ENCODE measurements at places on chromosomes 12 and 14.

GRCh38 chr12:45660330-45660729 is 69.2 kb upstream of the ARID2 start:
- no peaks in the 10 kb centered on the region for H3K27me3 ChIP-seq
- no peaks in the 10 kb centered on the region for H3K36me3 ChIP-seq
- peak; percentile 9 for DNase-seq
- H3K4me3 ChIP-seq, result no peak overlapping the region
- no peak overlapping the region for H3K27ac ChIP-seq

GRCh38 chr12:28958553-28959195 is 190.4 kb upstream of the FAR2 start:
- H3K4me1 ChIP-seq, result peaks cover 12% of the 10 kb centered on the region
- no peaks in the 10 kb centered on the region for H3K36me3 ChIP-seq
- H3K4me3 ChIP-seq, result no peak overlapping the region
- H3K27me3 ChIP-seq, result no peaks in the 10 kb centered on the region
- DNase-seq, result no peak

GRCh38 chr12:65603438-65604351 is 220.6 kb upstream of the HMGA2 start:
- DNase-seq, result peak; percentile 57
- H3K27me3 ChIP-seq, result no peaks in the 10 kb centered on the region
- peak overlapping the region; percentile 68 for H3K4me3 ChIP-seq
- peaks cover 11% of the 10 kb centered on the region for H3K36me3 ChIP-seq

DNA sequence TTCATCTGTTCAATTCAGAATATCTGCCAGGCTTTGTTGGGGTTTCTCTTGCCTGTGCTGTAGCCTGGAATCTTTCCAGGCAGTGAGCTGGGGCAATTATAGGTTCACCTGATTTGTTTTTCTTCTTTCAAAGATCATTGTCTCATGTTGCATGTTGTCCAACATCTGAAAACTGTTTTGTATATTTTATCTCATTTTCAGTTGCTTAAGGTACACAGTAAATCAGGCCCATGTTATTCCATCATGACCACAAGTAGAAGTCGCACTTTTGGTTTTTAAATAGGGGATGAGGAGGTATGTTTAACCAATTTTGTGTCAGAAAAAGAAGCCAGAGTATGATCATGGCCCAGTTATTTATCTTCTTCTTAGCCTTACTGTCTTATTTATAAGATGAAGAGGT is 24.9 kb upstream of the FUT8 start:
- no peaks in the 10 kb centered on the region for H3K27me3 ChIP-seq
- no peak overlapping the region for H3K27ac ChIP-seq
- H3K4me1 ChIP-seq, result no peaks in the 10 kb centered on the region
- no peaks in the 10 kb centered on the region for H3K36me3 ChIP-seq

DNA sequence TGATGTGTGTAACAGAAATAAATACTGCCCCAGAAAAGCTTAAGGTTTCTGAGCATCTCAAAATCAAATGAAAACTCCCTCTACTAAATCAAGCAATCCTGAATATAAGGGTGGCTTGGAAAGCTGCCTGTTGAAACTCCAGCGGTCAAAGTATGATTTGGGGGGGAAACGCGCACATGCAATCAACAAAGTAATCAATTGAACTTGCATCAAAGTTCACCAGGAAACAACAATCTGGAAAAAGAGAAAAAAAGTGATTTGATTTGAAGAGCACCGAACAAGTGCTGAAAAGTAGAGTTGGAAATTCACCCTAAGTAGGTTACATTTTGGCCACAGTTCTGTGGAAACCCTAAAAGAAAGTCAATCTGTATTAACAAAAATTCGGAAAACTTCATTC is 700 bp downstream of the CNIH1 start:
- DNase-seq, result no peak
- H3K4me3 ChIP-seq, result peak overlapping the region; percentile 78
- H3K36me3 ChIP-seq, result peaks cover 33% of the 10 kb centered on the region

- peaks cover 26% of the 10 kb centered on the region for H3K27me3 ChIP-seq
- peak; percentile 57 for DNase-seq
- H3K4me1 ChIP-seq, result peaks cover 10% of the 10 kb centered on the region
- no peak overlapping the region for H3K4me3 ChIP-seq
- no peaks in the 10 kb centered on the region for H3K36me3 ChIP-seq
Measured at GRCh38 chr12:54891717-54892478, 37.6 kb downstream of the MUCL1 start.

GRCh38 chr12:32761716-32762115 is 6.0 kb upstream of the YARS2 start:
- H3K4me1 ChIP-seq, result peaks cover 2% of the 10 kb centered on the region
- H3K4me3 ChIP-seq, result no peak overlapping the region
- DNase-seq, result no peak
- no peaks in the 10 kb centered on the region for H3K27me3 ChIP-seq
- no peak overlapping the region for H3K27ac ChIP-seq

GRCh38 chr12:85424581-85425348 is 144.7 kb downstream of the ALX1 start:
- H3K27me3 ChIP-seq, result no peaks in the 10 kb centered on the region
- no peaks in the 10 kb centered on the region for H3K36me3 ChIP-seq
- no peak overlapping the region for H3K27ac ChIP-seq
- H3K4me1 ChIP-seq, result no peaks in the 10 kb centered on the region
- H3K4me3 ChIP-seq, result no peak overlapping the region
- peak; percentile 51 for DNase-seq

GRCh38 chr12:115960868-115961802 is 316.4 kb downstream of the MED13L start:
- no peak overlapping the region for H3K4me3 ChIP-seq
- no peaks in the 10 kb centered on the region for H3K27me3 ChIP-seq
- H3K27ac ChIP-seq, result no peak overlapping the region
- peaks cover 6% of the 10 kb centered on the region for H3K36me3 ChIP-seq
- no peaks in the 10 kb centered on the region for H3K4me1 ChIP-seq
- DNase-seq, result no peak

GRCh38 chr14:103072595-103073366 is 11.2 kb upstream of the LBHD2 start:
- H3K36me3 ChIP-seq, result peaks cover 70% of the 10 kb centered on the region
- DNase-seq, result peak; percentile 90
- no peaks in the 10 kb centered on the region for H3K27me3 ChIP-seq
- peak overlapping the region; percentile 96 for H3K27ac ChIP-seq

DNA sequence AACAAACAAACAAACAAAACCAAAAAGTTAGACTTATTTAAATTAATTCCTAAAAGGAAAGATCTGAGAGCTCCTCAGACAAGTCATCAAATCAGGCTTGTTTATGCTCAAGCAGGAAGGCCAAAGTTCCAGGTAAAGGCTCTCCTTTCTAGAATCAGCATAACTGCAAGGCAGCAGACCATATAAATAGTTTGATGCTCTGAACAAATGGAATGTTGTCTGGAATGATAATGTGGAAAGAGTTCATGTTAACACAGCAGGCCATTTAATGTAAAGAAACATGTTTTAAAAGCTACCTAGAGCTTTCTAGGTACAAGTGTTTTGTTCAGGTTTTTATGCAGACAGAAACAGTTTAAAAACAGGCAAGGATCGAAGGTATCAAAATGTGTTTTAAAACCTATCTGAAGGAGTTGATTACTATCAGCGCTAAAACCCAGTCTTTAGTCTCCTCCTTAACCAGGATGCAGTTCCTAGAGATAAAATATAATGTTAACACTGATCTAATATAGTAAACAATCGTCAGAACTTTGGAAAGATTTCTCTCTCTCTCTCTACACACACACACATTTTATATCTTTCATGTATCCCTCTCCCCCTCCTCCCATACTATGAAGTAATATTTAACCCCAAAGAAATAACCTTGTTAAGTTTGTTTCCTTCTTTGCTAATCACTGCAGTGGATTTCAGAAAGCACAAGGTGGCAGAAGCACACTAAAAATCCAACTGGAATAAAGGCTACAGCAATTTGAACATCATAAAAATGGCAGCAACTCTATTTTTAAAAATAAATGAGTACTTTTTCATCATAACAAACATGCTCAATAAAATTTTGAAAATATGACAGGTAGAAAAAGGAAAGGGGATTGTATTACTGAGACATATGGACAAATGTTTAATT is 135.5 kb downstream of the PAWR start:
- H3K4me1 ChIP-seq, result peaks cover 61% of the 10 kb centered on the region
- H3K27ac ChIP-seq, result peak overlapping the region; percentile 59
- peak; percentile 44 for DNase-seq
- H3K4me3 ChIP-seq, result no peak overlapping the region
- no peaks in the 10 kb centered on the region for H3K27me3 ChIP-seq

DNA sequence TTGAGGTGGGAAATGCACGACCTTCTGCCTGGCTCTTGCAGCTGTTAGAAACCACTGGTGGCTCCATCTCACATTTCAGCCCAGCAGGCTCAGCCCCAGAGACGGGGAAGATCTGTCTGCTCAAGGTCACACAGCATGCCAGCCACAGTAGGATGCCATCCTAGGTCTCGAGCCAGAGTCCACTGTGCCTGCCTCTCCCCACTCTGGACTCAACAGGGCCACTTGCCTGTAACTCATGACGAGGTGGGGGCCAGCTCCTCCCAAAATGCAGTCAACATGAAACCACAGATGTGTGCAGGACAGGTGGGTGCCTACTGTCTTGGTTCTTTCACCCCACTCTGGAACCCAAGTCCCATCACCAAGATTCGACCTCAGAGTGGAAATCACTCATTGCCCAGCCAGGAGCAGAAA is 23.2 kb downstream of the BCL11B start:
- H3K27me3 ChIP-seq, result peaks cover 10% of the 10 kb centered on the region
- no peaks in the 10 kb centered on the region for H3K36me3 ChIP-seq
- no peak overlapping the region for H3K4me3 ChIP-seq
- no peaks in the 10 kb centered on the region for H3K4me1 ChIP-seq
- H3K27ac ChIP-seq, result no peak overlapping the region

DNA sequence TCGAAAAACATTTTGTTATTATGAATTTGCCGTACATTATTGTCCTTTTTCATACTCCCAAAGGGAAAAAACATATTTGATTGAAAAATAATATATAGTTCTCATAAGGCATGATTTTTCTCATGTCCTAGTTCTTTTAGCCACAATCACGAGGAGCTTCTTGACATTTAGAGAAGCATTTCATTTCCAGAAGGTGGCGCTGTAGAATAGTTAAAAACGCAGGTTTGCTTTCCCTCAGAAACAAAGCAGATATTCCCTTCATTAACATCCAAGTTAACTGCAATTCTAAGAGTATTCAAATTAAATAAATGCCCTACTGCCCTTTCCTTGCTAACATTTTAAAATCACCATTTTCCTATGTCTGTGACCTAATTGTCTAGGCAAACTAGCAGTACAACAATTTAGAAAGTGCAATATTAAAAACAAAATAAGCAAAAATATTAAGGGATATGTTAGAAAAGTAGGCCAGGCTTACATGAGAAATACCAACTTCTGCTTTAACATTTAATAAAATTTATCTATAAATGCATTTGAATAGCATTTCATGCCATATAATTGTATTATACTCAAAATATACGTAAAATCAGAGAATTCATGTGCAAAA is 10.9 kb upstream of the PIK3C2G start:
- no peak overlapping the region for H3K27ac ChIP-seq
- H3K36me3 ChIP-seq, result peaks cover 38% of the 10 kb centered on the region
- no peak overlapping the region for H3K4me3 ChIP-seq
- H3K4me1 ChIP-seq, result peaks cover 24% of the 10 kb centered on the region
- DNase-seq, result peak; percentile 56
- no peaks in the 10 kb centered on the region for H3K27me3 ChIP-seq

GRCh38 chr12:86735851-86736250 is 479.7 kb upstream of the MGAT4C start:
- H3K4me1 ChIP-seq, result no peaks in the 10 kb centered on the region
- no peaks in the 10 kb centered on the region for H3K36me3 ChIP-seq
- H3K27me3 ChIP-seq, result no peaks in the 10 kb centered on the region
- no peak overlapping the region for H3K4me3 ChIP-seq
- DNase-seq, result no peak

DNA sequence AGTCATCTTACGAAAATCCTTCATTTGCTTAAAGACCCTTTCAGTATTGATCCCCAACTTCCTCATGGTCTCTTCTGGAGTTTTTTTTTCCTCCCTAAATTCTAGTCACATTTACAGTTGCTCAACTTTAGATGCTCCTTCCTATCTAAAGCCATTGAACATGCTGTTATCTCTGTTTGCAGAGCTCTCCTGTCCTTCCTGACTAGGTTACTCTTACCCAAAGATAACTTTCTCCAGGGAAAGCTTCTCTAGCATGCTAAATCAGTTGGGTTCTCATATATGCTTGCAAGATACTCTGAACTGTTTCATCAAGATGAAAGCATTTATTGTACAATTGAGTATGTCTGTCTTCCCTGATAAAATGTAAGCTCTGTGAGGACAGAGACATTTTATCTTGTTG is 1.8 kb upstream of the RAB21 start:
- peaks cover 47% of the 10 kb centered on the region for H3K27me3 ChIP-seq
- H3K4me3 ChIP-seq, result no peak overlapping the region
- no peak for DNase-seq
- peaks cover 7% of the 10 kb centered on the region for H3K4me1 ChIP-seq

DNA sequence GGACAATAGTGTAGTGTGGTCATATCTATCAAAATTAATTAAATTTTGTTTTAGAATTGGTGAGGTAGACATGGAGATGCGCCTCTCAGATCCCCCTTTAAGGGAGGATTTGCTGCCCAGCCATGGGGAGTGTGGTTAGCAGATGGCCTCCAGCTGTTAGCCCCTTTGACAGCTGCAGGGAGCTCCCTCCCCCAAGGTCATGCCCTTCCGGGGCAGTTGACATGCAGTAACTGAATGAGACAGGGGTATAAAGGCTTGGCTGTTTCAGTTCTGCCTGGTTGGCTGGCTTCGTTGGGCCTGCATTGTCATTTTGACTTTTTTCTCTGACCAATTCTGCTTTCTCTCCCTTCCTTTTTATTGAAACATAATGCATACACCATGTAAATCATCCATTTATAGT is 291.5 kb upstream of the SRRM4 start:
- no peaks in the 10 kb centered on the region for H3K36me3 ChIP-seq
- peaks cover 4% of the 10 kb centered on the region for H3K27me3 ChIP-seq
- H3K27ac ChIP-seq, result no peak overlapping the region
- no peaks in the 10 kb centered on the region for H3K4me1 ChIP-seq
- H3K4me3 ChIP-seq, result no peak overlapping the region

DNA sequence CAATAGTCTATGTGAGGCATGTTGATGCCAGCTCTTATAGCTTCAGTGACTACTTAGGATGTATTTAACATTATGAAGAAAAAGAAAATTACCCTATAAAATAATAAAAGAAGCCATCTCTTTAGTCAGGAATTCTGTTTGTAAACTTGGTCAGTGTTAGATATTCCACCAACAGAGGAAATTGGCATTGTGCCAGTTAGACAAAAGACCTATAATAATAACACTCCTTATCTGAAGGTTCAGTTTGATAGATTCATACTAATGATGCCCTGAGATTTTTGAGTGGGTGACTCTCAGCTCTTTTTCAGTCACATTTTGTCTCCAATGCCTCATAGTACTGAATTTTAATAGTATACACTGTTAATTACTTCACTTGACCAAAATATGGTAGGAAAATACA is 6.6 kb downstream of the SYT10 start:
- H3K4me3 ChIP-seq, result no peak overlapping the region
- DNase-seq, result no peak
- peaks cover 10% of the 10 kb centered on the region for H3K4me1 ChIP-seq
- H3K27ac ChIP-seq, result no peak overlapping the region
- H3K36me3 ChIP-seq, result no peaks in the 10 kb centered on the region

- H3K4me1 ChIP-seq, result no peaks in the 10 kb centered on the region
- H3K27me3 ChIP-seq, result no peaks in the 10 kb centered on the region
- no peak overlapping the region for H3K4me3 ChIP-seq
- no peak for DNase-seq
- H3K27ac ChIP-seq, result no peak overlapping the region
Measured at GRCh38 chr12:41325336-41325735, 137.2 kb downstream of the PDZRN4 start.

GRCh38 chr12:632102-632696 is 31.0 kb downstream of the NINJ2 start:
- peaks cover 17% of the 10 kb centered on the region for H3K4me1 ChIP-seq
- peak; percentile 38 for DNase-seq
- peak overlapping the region; percentile 86 for H3K27ac ChIP-seq
- H3K4me3 ChIP-seq, result peak overlapping the region; percentile 36
- no peaks in the 10 kb centered on the region for H3K27me3 ChIP-seq
